ENCODE measurements at places on chromosomes 2 and 18.

DNA sequence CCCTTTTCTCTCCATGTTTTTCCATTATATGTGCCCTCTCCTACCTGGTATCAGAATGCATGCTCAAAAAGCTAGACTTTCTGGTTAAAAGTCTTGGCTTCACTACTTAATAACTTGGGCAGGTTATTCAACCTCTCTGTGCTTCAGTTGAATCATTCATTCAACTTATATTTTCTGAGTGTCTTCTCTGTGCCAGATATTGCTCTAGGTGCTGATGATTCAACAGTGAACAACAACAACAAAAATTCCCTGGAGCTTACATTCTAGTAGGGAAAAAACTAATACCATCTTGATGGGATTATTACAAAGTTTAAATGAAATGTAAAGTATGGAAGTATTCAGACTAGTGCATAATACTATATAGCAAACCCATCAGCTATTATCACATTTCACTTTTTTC, 55.2 kb downstream of the SOS1 start:
- no peak for DNase-seq

DNA sequence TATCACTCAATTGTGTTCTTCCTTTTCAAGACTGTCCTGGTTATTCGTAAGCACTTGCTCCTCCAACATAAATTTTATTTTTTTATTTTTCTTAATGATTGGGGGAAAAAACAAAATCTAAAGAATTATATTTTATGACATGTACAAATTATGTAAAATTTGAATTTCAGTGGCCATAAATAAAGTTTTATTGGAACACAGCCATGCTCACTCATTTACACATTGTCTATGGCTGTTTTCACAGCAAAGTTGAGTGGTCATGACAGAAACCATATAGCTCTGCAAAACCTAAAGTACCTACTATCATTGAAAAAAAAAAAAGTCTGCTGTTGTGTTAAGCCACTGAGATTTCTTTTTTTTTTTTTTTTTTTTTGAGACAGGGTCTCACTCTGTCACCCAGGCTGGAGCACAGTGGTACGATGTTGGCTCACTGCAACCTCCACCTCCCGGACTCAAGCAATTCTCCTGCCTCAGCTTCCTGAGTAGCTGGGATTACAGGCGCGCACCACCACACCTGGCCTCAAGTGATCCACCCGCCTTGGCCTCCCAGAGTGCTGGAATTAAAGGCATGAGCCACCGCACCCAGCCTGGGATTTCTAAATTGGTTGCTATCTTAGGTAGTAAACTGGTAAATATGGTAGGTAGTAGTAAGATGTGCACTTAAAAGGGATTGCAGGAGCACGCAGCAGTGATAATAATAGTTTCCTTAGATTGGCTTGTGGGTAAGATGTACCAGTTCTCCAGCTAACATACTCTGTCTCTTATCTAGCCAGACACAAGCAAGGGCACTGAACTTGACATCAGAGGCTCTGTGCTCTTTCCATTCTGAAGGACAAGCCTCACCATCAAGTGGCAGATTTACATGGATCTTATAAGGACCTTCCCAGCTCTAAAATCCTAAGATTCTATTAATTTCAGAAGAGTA, 44.4 kb downstream of the KCNG3 start:
- no peak for DNase-seq

- no peak for DNase-seq
Measured at GRCh38 chr18:62196079-62196478, 9.0 kb downstream of the RELCH start.

DNA sequence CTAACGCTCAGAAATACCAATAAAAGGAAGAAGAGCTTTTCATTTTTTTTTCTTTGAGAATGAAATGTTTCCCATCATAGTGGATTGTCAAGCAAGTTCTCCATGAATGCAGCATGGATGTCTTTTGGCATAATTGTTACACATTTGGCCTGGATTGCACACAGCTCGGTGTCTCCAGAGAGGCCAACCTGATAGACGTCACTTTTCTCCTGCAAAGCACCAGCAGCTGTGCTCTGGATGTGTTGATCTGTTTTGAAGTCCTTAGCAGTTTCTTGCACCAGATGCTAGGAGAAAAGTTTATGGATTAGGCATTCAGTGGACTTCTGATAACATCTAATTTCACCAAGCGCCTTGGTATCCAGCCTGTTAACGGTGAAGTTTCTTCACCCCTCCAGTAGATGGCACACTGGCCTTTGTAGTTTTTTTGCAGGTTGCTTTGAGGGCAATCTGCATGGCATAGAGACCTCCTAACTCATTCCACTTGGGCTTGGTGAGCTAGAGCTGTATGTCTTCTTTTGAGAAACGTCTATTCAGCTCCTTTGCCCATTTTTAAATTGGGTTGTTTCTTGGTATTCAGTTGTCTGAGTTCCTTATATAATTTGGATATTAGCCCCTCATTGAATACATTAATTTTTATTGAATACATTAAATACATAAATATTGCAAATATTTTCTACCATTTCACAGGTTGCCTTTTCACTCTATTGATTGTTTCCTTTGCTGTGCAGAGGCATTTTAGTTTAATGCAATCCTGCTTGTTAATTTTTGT, 59.7 kb downstream of the PTH2R start:
- DNase-seq, result peak; percentile 92

DNA sequence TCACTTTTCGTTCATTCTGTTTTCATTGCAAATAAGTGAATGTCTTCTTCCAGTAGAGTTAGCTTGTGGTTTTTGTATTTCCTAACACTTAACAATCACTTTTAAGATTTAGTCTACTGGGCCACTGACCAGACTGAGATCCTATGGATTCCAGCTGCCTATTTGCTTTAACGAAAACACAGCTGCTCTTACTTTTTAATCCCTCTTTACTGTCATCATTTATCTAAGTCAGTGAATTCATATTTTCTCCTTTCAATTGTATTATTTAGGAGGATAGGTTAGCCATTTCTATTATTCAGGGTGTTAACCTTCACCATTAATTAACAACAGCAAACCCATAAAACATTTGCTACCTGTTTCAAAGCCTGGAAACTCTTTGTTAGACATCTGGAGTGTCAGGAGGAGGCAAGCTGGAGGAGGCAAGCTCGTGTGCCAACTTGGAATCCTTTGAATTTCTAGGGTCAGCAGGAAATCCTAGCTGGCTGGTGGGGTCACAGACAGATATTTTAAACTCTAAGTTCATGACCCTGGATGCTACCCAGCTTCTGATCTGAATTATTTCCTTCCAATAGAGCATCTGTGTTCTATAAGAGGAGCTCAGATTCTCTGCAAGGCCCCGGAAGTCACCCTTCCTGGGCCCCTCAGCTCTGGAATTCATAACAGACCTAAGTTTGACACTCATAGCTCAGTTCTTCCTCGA, 385.3 kb downstream of the RBM43 start:
- DNase-seq, result no peak

DNA sequence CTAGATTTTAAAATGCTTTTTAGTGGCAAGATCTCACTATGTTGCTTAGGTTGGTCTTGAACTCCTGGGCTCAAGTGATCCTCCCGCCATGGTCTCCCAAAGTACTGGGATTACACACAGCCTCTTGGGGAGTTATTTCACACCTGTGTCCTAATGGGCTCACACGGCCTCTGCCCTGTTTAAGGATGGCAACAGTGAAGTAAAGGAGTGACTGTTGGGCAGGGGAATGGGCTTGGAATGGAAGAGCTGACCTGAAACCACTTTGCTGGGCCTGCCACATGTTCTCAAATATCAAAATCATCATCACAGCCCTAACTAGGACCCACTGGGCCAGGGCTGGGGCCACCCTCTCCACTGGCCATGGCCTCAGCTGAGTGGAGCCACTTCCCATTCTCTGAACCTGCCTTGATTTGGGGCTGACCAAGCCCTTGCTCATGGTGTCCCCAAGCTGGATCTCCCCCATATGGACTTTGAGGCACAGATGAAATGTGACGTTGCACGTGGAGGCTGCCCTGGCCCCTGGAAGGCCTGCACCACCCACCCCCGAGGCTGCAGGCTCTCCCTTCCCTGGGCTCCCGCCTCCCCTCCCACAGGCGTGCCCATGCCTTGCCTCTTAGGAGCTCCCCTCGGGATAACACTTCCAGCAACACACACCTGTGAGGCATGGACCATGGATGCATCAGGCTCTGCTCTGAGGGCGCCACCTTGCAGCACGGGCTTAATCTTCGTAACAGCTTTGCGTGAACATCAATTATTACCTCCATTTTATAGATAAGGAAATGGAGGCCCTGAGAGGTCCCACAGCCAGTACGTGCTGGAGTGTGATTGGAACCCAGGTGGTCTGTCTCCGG, 71.8 kb upstream of the SMAD7 start:
- DNase-seq, result no peak

- no peak for DNase-seq
Measured at GRCh38 chr2:877747-878146, 72.9 kb upstream of the SNTG2 start.

- no peak for DNase-seq
Measured at GRCh38 chr18:63545000-63545399, 2.8 kb downstream of the SERPINB12 start.

DNA sequence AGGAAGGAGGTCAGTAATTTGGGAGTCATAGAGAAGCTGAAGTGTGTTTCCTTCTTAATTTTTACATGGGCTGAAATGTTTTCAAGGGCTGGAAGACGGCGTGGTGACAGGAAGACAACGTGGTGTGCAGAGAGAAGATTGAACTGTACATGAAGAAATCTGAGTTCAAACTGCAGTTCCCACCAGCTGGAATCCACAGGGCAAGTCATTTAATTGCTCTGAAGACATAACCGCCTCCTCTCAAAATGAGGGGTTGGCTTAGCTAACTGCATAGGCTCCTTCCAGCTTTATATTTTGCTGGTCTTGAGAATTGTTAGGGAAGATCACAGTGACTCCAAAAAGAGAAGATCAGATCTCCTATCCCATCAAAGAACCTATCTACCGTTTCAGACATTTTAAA, 103.9 kb downstream of the SLC8A1 start:
- DNase-seq, result no peak

- peak; percentile 36 for DNase-seq
Measured at GRCh38 chr2:99448556-99448955, 41.3 kb downstream of the REV1 start.

DNA sequence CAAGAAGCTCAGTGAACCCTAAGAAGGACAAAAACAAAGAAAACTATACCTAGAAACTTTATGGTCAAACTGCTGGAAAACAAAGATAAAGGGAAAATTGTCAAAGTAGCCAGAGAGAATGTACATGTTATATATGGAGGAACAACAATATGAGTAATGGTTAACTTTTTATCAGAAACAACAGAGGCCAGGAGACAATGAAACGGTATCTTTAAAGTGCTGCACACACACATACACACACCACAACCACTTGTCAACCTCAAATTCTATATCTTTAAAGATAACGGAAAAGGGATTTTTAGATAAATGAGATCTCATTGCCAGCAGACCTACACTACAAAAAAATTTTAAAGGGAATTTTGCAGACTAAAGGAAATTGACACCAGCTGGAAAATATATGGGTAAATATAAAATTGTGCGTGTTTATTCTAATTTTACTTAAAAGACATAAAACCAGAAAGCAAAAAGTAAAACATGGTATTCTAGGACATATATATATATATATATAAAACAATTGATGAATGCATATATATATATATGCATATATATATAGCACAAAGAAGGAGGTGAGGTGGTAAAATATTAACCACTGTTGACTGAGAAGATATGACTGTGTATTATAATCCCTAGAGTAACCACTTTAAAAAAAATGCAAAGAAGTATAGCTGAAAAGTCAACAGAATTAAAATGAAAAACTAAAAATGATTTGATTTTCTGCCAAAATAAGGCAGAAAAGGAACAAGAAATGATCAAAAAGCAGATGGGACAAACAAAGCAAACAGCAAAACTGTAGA, 172.0 kb downstream of the SRBD1 start:
- peak; percentile 85 for DNase-seq

DNA sequence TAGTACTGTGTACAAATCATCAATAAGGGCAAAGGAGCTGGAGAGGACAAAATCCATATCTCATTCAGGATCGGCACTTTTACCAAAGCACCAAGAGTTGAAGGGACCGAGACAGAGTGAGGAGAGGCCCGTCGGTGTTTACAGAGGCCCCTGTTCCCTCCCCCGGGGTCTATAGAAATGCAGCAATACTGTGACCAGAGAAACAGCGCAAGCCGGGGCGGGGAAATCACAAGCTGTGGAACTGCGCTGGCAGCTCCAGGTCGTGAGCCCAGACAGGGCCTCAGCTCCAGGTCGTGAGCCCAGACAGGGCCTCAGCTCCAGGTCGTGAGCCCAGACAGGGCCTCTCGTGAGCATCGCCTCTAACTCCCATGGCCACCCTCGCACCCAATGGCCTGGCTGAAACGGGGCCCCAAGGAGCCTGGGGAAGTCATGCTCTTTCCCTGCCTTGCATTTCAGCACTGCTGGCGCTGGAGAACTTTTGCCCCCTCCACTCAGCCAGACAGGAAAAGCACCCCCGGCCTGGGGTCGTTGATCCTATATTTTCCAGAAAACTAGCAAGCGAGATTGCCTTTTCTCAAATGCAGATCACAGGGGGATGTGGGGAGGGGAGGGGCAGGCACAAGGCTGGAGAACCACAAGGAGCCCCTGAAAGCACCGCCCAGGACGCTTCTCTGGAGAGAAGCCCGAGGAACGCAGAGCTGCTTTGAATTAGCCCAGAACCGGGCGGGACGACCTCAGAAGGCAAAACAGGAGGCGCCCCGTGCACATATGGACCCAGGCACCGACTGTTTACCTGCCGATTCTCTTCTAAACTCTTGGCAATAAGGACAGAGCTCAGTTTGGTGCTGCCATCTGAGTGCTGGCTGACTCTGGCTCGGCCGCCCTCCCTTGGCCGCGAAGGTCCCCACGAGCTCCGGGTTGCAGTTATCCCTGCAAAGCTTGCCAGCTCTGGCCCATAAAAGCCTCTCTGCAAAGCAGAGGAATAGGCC, 223.7 kb downstream of the ACKR3 start:
- DNase-seq, result no peak

DNA sequence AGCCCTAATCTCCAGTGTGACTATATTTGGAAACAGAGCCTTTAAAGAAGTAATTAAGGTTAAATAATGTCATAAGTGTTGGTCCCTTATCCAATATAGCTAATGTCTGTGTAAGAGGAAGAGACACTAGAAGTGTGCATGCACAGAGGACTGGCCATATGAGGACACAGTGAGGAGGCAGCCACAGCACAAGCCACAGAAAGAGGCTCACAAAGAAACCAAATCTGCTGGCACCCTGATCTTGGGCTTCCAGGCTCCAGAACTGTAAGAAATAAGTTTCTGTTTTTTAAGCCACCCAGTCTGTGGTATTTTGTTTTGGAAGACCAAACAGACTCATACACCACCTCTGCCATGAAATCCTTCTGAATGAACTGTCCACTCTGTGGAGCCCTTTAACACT, 186.4 kb upstream of the SLC39A10 start:
- no peak for DNase-seq

- peak; percentile 76 for DNase-seq
Measured at GRCh38 chr2:170930131-170930990, 1.3 kb downstream of the GORASP2 start.

GRCh38 chr18:47728921-47729320, 201.5 kb downstream of the SMAD2 start:
- no peak for DNase-seq

GRCh38 chr2:222794585-222795449, 66.0 kb upstream of the ACSL3 start:
- no peak for DNase-seq

GRCh38 chr18:48668466-48669179, 129.8 kb downstream of the CTIF start:
- no peak for DNase-seq
